ENCODE measurements at places on chromosomes 11 and 22. TPM values are rescaled to one million over a fixed set of nuclear protein-coding genes. Genes with fewer than 3 reads are reported as not detected.

Gene TRIM49D1
- 8.5 TPM for total RNA-seq

Gene KDELR3
- not detected for total RNA-seq

Gene GAL3ST3
- total RNA-seq = not detected

Gene OR6T1
- not detected for total RNA-seq

Gene ZFPL1
- total RNA-seq = 49.8 TPM

- H3K4me1 ChIP-seq = no peaks in the 10 kb centered on the region
- H3K36me3 ChIP-seq = no peaks in the 10 kb centered on the region
- no peak overlapping the region for H3K27ac ChIP-seq
- H3K27me3 ChIP-seq = no peaks in the 10 kb centered on the region
- DNase-seq = no peak
Observed at GRCh38 chr11:109208121-109208520, 213.9 kb upstream of the C11orf87 start.

DNA sequence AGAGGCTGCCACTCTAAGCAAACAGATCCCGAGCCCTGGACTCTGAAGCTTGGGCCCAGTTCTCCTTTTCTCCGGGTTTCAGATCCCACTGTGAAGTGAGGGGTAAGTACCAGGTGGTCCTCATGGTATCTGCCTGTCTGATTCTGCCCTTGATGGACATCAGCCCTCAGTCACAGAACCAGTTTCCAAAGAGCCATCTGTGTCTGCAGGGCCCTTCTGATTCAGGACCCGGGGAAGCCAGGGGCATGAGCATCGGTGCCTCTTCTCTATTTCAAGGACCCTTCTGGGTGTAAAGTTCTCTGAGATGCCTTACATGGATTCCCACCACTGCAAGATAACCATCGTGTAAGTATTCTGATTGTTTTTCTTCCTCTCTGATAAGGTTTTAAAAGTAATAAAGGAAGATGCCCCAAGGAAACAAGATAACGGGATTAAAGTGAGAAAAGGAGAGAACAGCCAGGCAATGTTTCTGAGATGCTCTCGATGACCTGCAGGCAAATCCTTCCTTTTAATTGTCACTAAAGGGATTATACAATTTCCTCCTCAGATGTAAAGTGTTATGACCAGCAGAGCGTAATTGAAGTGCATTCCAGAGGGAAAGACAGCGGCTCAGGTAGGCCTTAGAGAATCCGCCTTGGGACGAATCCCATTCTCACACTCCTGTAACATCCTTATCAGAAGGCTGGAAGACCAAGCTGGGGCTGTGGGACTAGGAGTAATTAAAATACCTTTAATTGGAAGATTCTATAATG lies 924.3 kb downstream of the TBC1D22A start:
- H3K36me3 ChIP-seq = no peaks in the 10 kb centered on the region
- no peak for DNase-seq
- H3K27me3 ChIP-seq = no peaks in the 10 kb centered on the region
- no peak overlapping the region for H3K4me3 ChIP-seq

GRCh38 chr11:47503227-47503626 lies 49.7 kb downstream of the CELF1 start:
- no peak for DNase-seq
- H3K36me3 ChIP-seq = peaks cover 1% of the 10 kb centered on the region
- peaks cover 4% of the 10 kb centered on the region for H3K4me1 ChIP-seq
- H3K27me3 ChIP-seq = no peaks in the 10 kb centered on the region

DNA sequence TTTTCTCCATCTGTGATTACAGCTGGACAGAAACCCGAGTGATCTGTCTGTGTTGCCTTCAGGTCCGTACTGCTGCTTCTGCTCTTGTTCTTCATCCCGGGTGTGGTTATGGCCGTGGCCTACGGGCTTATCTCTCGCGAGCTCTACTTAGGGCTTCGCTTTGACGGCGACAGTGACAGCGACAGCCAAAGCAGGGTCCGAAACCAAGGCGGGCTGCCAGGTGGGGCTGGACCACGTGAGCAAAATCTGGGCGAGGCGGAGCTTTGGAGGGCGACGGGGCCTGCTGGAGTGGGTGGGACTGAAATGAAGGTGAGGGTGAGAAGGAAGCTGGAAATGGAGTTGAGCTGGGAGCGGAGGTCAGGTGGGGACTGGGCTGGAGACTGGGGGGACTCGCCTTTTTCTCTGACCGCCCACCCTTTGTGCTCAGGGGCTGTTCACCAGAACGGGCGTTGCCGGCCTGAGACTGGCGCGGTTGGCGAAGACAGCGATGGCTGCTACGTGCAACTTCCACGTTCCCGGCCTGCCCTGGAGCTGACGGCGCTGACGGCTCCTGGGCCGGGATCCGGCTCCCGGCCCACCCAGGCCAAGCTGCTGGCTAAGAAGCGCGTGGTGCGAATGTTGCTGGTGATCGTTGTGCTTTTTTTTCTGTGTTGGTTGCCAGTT lies 11.1 kb downstream of the CCKBR start:
- H3K36me3 ChIP-seq = no peaks in the 10 kb centered on the region
- no peak for DNase-seq
- H3K27ac ChIP-seq = no peak overlapping the region
- no peak overlapping the region for H3K4me3 ChIP-seq

GRCh38 chr11:46519351-46519750 lies 74.5 kb downstream of the AMBRA1 start:
- H3K4me1 ChIP-seq = no peaks in the 10 kb centered on the region
- H3K27me3 ChIP-seq = no peaks in the 10 kb centered on the region
- H3K27ac ChIP-seq = no peak overlapping the region
- no peak for DNase-seq

DNA sequence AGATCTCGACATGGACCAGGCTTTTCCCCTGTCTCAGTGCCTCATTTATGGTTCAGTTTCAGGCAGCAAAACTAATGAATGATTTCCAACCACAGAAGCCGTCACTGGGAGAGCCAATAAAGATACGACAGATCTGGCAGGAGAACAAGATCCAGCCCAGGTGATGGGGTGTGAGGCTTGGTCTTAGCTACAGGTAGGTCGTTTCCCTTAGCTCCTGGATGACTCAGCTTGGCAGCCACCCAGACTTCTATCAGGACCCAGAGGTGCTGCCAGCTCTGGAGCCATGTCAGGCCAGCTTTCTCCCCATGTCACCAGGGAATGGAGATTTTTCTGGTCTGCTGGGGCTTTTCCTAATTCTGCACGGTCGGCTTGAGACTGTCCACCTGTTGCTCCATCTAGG lies 36.3 kb upstream of the APOBEC3A start:
- H3K27ac ChIP-seq = no peak overlapping the region
- peaks cover 8% of the 10 kb centered on the region for H3K27me3 ChIP-seq
- H3K4me3 ChIP-seq = no peak overlapping the region
- DNase-seq = no peak
- H3K36me3 ChIP-seq = no peaks in the 10 kb centered on the region
- H3K4me1 ChIP-seq = no peaks in the 10 kb centered on the region

GRCh38 chr22:17970201-17970708 lies 54.1 kb downstream of the MICAL3 start:
- DNase-seq = no peak
- no peak overlapping the region for H3K4me3 ChIP-seq
- no peaks in the 10 kb centered on the region for H3K36me3 ChIP-seq
- peaks cover 15% of the 10 kb centered on the region for H3K4me1 ChIP-seq

GRCh38 chr11:86486261-86487030 lies 111.8 kb downstream of the CCDC81 start:
- H3K27ac ChIP-seq = peak overlapping the region; percentile 74
- no peaks in the 10 kb centered on the region for H3K27me3 ChIP-seq
- peaks cover 34% of the 10 kb centered on the region for H3K4me1 ChIP-seq
- H3K4me3 ChIP-seq = no peak overlapping the region

DNA sequence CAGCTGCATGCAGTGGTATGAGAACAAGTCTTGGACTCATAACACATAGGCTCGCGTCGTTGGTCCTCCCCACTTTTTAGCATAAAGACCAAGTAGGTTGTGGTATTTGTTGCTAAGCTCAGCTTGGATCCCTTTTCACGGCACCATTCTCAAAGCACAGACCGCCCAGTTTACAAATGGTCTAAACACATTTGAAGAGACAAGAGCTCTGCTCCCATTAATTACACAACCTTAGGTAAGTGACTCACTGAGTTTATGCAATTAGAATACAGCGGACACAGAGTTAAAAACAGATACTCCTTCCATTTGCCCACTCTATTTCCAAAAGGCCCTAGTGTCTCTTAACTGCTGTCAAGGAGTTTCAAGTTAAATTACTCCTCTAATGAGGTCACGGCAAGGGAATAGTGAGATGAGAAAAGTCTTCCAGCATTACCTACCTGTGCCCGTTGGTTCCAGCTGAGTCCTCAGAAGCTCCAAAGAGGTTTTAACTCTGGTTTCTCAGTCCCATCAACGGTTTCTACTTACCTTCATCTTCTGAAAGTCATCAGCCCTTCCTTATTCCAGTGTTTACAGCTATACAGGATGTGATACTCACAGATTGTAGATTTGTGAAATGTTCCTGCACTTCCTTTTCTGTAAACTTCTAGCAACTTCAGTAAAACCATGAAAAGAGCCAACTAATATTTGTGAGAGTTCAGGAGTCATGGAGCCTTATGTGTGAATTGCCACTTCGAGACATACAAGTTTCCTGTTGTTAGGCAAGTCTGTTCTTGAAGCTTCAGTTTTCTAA lies at the start of gene MS4A6A:
MS4A6A (minus strand) TSS at position 543 of the 790 bp plus-strand sequence. CDS start 1,356 bp downstream, outside the sequence.
- peaks cover 8% of the 10 kb centered on the region for H3K4me1 ChIP-seq
- H3K4me3 ChIP-seq = no peak within 1 kb of the TSS
- no peaks in the 10 kb centered on the region for H3K36me3 ChIP-seq
- H3K27me3 ChIP-seq = no peaks in the 10 kb centered on the region
- DNase-seq = no peak

- no peaks in the 10 kb centered on the region for H3K4me1 ChIP-seq
- no peak overlapping the region for H3K27ac ChIP-seq
- no peak for DNase-seq
- H3K27me3 ChIP-seq = no peaks in the 10 kb centered on the region
Observed at GRCh38 chr11:92045301-92045700, 179.3 kb upstream of the FAT3 start.

DNA sequence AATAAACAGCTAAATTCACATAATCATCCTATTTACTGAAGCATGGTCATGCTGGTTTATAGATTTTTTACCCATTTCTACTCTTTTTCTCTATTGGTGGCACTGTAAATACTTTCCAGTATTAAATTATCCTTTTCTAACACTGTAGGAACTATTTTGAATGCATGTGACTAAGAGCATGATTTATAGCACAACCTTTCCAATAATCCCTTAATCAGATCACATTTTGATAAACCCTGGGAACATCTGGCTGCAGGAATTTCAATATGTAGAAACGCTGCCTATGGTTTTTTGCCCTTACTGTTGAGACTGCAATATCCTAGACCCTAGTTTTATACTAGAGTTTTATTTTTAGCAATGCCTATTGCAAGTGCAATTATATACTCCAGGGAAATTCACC lies 10.7 kb downstream of the RAG1 start:
- H3K27ac ChIP-seq = no peak overlapping the region
- no peak overlapping the region for H3K4me3 ChIP-seq
- H3K36me3 ChIP-seq = peaks cover 1% of the 10 kb centered on the region
- no peaks in the 10 kb centered on the region for H3K4me1 ChIP-seq

- no peak overlapping the region for H3K4me3 ChIP-seq
- no peaks in the 10 kb centered on the region for H3K27me3 ChIP-seq
- no peak overlapping the region for H3K27ac ChIP-seq
- H3K36me3 ChIP-seq = peaks cover 23% of the 10 kb centered on the region
Observed at GRCh38 chr11:78100676-78101472, 21.2 kb upstream of the NDUFC2 start.

GRCh38 chr11:125305345-125305744 lies 140.8 kb downstream of the PKNOX2 start:
- H3K4me3 ChIP-seq = no peak overlapping the region
- no peak for DNase-seq
- no peaks in the 10 kb centered on the region for H3K27me3 ChIP-seq
- H3K27ac ChIP-seq = no peak overlapping the region
- H3K4me1 ChIP-seq = no peaks in the 10 kb centered on the region

GRCh38 chr22:30210235-30210909 lies 36.2 kb downstream of the LIF start:
- no peaks in the 10 kb centered on the region for H3K27me3 ChIP-seq
- H3K4me1 ChIP-seq = peaks cover 19% of the 10 kb centered on the region
- no peak for DNase-seq

GRCh38 chr11:118267486-118267885 lies 3.4 kb upstream of the MPZL2 start:
- DNase-seq = no peak
- no peak overlapping the region for H3K27ac ChIP-seq
- no peak overlapping the region for H3K4me3 ChIP-seq
- H3K4me1 ChIP-seq = peaks cover 9% of the 10 kb centered on the region
- peaks cover 2% of the 10 kb centered on the region for H3K27me3 ChIP-seq

GRCh38 chr11:83361831-83362230 lies 75.7 kb upstream of the CCDC90B start:
- no peaks in the 10 kb centered on the region for H3K4me1 ChIP-seq
- H3K4me3 ChIP-seq = no peak overlapping the region
- no peaks in the 10 kb centered on the region for H3K36me3 ChIP-seq
- no peak for DNase-seq
- H3K27ac ChIP-seq = no peak overlapping the region
- no peaks in the 10 kb centered on the region for H3K27me3 ChIP-seq

- no peaks in the 10 kb centered on the region for H3K36me3 ChIP-seq
- DNase-seq = no peak
- no peaks in the 10 kb centered on the region for H3K4me1 ChIP-seq
Observed at GRCh38 chr11:60347084-60347797, 20.2 kb downstream of the MS4A6E start.

DNA sequence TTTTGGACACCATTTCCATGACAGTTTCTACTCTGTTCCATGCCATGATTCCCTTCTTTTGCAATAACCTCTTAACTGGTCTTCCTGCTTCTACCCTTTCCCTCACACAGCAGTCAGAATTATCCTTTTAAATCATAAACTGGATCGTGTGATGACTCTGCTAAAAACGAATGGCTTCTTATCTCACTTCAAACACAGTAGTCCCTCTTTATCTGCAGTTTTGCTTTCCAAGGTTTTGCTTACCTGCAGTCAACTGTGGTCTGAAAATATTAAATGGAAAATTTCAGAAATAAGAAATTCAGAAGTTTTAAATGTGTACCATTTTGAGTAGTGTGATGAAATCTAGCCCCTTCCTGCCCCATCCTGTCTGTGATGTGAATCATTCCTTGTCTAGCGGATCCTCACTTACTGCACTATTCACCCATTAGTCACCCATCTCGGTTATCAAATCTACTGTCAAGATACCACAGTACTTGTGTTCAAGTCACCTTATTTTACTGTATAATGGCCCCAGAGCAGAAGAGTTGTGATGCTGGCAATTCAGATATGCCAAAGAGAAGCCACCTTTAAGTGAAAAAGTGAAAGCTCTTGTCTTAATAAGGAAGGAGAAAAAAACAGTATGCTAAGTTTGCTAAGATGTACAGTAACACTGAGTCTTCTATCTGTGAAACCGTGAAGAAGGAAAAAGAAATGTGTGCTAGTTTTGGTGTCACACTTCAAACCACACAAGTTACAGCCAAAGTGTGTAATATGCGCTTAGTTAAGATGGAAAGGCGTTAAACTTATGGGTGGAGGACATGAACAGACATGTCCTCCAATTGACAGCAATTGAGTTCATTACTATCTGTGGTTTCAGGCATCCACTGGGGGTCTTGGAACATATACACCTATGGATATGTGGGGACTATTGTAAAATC lies 283.0 kb downstream of the DDX10 start:
- no peaks in the 10 kb centered on the region for H3K27me3 ChIP-seq
- no peak overlapping the region for H3K27ac ChIP-seq
- H3K4me3 ChIP-seq = no peak overlapping the region
- H3K36me3 ChIP-seq = no peaks in the 10 kb centered on the region
- peak; percentile 3 for DNase-seq

GRCh38 chr11:119634301-119634700 lies 94.7 kb downstream of the NECTIN1 start:
- H3K27ac ChIP-seq = no peak overlapping the region
- H3K4me3 ChIP-seq = no peak overlapping the region
- DNase-seq = no peak

All from natural killer cell (primary cell).